ENCODE measurements at places on chromosomes 4 and X. TPM values are rescaled to one million over a fixed set of nuclear protein-coding genes. Genes with fewer than 3 reads are reported as not detected.

Gene PACRGL
- 18.2 TPM for total RNA-seq

Gene SMIM10
- 7.3 TPM for total RNA-seq

Gene EGF
- 1.0 TPM for total RNA-seq

Gene SMIM31
- not detected for total RNA-seq

Gene REPS2
- 0.72 TPM for total RNA-seq

Gene GAGE12E
- not detected for total RNA-seq

Gene XPNPEP2
- 1.2 TPM for total RNA-seq

Gene OCIAD2
- 44.8 TPM for total RNA-seq

Gene PAGE4
- total RNA-seq: not detected

Gene PNMA5
- total RNA-seq: not detected

Gene ARL9
- 0.07 TPM for total RNA-seq

Gene ZXDB
- 13.9 TPM for total RNA-seq

Gene GPRIN3
- 0.03 TPM for total RNA-seq

Gene C4orf50
- not detected for total RNA-seq

Gene NIPAL1
- 2.0 TPM for total RNA-seq

Gene SYTL4
- 4.1 TPM for total RNA-seq

Gene GCNA
- total RNA-seq: 2.9 TPM

Gene CFI
- 1.6 TPM for total RNA-seq

Gene GPR82
- total RNA-seq: not detected

Gene BEND2
- total RNA-seq: not detected

Gene LPAR4
- 0.33 TPM for total RNA-seq

Gene PHF8
- 15.9 TPM for total RNA-seq

Gene MTTP
- total RNA-seq: 0.33 TPM

Gene ARX
- total RNA-seq: not detected

Gene BTC
- total RNA-seq: 0.30 TPM

Gene PABPC1L2B
- not detected for total RNA-seq

Gene TMEM154
- 0.33 TPM for total RNA-seq

Gene KANTR
- total RNA-seq: 13.7 TPM

Gene PABPC5
- 3.3 TPM for total RNA-seq

Gene APLN
- total RNA-seq: 15.6 TPM

Gene PRSS12
- 16.6 TPM for total RNA-seq

Gene SLC16A2
- total RNA-seq: 24.3 TPM

Gene RXFP1
- 14.7 TPM for total RNA-seq

Gene RAB9B
- total RNA-seq: 0.91 TPM

Gene NPNT
- not detected for total RNA-seq

Gene ANOS1
- 18.8 TPM for total RNA-seq

Gene GAGE1
- total RNA-seq: not detected

Gene MAP7D2
- 0.07 TPM for total RNA-seq

All from smooth muscle cell of the pulmonary artery (primary cell).